Stimulated activated CD8-positive, alpha-beta memory T cell treated with anti-CD3 and anti-CD28 coated beads, Interleukin-2, amount 100 ng/mL, for 1 hour (primary cell): ENCODE measurements at places on chromosomes 12 and 14.
A peak's percentile ranks its signal among the peaks of the same experiment; 100 is the strongest.

DNA sequence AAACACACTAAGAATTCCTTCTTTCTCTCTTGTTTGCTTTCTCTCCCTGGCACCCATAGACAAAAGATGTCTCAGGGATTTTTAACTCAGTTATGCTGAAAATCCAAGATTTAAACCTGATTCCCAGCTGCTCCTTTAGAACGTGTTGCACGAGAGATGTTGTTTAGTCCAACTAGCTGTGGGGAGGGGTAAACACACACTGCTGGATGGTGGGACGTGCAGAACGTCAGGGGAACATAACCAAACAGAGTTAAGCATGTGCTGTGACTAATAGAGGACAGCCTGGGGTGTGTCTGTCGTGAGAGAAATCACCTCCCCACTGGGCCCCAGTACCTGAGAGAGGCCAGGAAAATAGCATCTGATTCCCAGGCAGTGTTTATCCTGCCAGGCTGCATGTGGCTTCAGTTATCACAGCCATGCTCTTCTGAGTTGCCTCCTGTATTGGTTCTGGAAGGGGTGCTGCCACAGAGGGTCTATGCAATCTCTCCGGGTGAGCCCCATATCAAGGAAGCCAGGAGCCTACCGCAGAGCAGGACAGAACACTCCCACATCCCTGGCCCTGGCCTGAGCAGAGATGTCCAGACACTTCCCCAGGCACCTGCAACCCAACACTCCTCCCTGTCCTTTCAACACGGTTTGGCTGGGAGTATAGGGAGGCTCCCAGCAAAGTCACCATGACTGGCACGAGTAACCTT lies 112.7 kb upstream of the EGLN3 start:
- DNase-seq: no peak

- DNase-seq: no peak
Measured at GRCh38 chr14:51139121-51139681, 44.3 kb upstream of the TRIM9 start.

GRCh38 chr14:81450100-81450531 lies 50.0 kb upstream of the STON2 start:
- DNase-seq: no peak

- DNase-seq: no peak
Measured at GRCh38 chr14:75404847-75405246, 23.0 kb upstream of the JDP2 start.

DNA sequence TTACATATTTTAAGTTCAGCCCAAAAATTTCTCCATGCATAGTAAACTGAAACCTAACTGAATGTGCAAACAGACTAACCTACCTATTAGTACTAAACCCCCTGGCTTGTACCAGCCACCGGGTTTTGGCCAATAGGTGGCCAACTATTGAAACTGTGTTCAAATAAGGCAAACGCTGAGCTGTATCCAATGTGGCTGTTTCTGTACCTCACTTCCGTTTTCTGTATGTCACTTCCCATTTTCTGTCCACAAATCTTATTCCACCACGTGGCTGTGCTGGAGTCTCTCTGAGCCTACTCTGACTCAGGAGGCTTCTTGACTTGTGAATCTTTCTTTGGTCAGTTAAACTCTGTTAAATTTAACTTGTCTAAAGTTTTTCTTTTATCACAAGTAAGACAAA lies 6.0 kb upstream of the FBXO34 start:
- DNase-seq: no peak

GRCh38 chr12:103455020-103455763 lies 40.6 kb downstream of the C12orf42 start:
- no peak for DNase-seq

GRCh38 chr14:56099081-56099797 lies 19.0 kb upstream of the PELI2 start:
- no peak for DNase-seq

- DNase-seq: no peak
Measured at GRCh38 chr12:52942901-52943181, 6.1 kb upstream of the KRT18 start.

DNA sequence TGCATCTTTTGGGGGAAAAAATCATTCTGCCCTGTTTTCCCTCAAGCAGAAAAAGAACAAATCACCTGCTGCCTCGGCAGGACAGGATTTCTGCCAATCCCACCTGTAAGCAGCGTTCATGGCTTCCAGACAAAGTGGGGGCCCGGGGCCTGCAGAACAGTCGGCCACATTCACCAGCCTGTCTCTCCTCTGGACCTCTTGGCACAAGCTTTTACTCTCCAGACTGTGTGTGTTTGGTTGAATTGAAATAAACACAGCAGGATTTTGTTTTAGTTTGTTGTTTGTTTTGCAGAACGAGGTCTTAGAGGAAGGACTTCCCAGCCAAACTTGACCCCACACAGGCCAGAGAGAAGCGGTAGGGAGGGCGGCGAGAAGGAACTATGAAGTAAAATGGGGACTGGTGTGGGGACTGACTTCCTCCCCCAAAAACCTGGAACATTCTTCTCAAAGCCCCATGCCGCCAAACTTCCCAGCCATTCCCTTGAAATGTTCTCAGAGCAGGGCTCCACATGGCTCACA lies 41.7 kb upstream of the FOS start:
- DNase-seq: no peak

DNA sequence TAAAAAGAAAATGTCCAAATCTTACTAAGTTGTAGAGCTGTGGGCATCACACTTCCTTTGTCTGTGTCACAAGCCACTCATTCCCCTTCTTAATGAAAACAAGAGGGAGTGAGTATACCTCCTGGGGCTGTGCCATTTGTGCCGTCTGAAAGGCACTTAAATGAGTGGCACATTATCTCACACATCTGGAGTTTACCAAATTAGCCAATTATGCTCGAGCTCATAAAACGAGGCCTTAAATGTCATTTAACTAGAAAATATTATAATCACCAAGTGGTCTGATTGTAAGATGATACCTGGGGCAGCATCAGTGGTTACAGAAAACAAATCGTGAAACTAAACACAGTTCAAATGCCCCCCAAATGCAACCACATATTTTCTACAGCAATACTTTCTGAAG lies 146.1 kb downstream of the PAX9 start:
- no peak for DNase-seq

GRCh38 chr12:1373901-1374735 lies 220.3 kb downstream of the FBXL14 start:
- no peak for DNase-seq

DNA sequence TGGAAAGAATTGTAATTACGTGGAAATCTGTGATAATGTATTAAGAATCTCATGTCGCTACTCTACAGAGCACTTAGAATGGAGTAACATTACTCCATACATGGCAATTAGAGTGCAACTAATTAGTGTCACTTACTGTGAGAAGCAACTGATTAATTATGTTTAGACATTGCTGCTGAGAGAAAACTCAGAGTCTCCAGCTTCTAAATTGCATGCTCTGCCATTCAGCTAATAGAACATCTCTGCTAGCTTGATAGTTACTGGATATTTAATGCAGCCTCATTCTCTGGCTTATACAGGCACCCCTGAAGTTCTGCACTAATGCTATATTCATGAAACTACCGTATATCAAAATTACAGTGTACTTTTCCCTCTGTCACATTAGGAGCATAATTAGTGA lies 338.4 kb downstream of the ADAMTS20 start:
- no peak for DNase-seq

GRCh38 chr12:28507033-28507432 lies 316.8 kb downstream of the CCDC91 start:
- no peak for DNase-seq

DNA sequence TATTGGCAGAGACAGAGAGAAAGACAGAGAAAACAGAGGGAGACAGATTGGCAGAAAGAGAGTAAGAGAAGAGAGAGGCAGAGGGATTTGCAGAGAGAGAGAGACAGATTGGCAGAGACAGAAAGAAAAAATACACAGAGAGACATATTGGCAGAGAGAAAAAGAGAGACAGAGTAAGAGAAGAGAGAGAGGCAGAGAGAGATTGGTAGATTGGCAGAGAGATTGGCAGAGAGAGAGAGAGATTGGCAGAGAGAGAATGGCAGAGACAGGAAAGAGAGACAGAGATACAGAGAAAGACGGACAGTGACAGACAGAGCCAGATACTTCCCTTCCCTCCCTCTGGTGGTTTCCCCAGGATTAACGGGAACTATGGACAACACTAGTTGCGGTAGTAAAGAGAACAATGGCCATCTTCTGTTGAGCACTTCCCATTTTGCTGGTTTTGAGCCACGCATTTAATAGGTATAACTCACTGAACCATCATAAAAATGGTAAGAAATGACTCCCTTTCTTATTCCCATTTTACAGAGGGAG lies 2.6 kb upstream of the NOS1 start:
- DNase-seq: no peak

DNA sequence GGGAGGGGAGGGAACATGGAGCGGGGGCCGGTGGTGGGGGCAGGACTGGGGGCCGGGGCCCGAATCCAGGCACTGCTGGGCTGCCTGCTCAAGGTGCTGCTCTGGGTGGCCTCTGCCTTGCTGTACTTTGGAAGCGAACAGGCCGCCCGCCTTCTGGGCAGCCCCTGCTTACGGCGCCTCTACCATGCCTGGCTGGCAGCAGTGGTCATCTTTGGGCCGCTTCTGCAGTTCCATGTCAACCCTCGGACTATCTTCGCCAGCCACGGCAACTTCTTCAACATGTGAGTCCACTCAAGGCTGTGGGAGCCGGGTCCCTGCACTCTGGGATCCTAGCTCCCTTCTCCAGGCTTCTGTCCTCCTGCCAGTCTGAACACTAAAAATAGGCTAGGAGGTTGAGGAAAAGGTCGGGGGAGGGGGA lies 1.1 kb downstream of the FITM1 start:
- DNase-seq: no peak

- DNase-seq: no peak
Measured at GRCh38 chr12:29238822-29239291, 89.8 kb downstream of the FAR2 start.

GRCh38 chr12:21704847-21705246 lies 47.2 kb upstream of the LDHB start:
- DNase-seq: no peak

DNA sequence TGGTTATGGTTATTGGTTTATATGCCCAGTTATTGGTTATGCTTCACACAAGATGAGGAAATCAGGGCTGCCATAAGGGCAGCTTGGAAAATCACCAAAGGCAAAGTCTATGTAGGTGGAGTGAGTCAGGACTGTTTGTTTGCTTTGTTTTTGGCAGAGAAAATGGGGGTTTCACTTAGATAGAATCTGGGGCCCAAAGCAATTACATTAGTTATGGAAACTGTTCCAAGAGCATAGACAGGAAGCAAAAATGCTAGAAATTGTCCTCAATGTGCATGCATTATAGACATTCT lies 2.2 kb downstream of the VAMP1 start:
- DNase-seq: no peak

GRCh38 chr12:67881565-67881964 lies 107.7 kb upstream of the IFNG-AS1 start:
- DNase-seq: no peak

- DNase-seq: no peak
Measured at GRCh38 chr14:21902561-21903181, 229.1 kb upstream of the OR4E1 start.

DNA sequence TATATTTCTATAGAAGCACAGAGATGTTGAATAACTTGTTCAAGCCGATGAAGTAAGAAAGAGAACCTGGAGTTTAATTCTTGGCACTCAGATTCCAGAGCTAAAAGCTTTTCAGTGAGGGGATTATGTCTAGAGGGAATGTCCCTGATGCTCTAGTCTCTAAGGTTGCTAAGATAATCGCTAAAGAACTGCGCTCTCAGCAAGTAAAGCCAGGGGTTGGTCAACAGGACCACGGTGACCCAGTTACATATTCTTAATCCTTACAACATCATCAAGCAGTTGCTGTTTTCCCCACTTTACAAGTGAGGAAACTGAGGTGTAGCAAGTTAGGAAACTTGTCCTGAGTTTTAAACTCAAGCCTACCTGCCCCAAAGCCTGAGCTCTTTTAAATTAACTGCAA lies 110.8 kb downstream of the DAD1 start:
- no peak for DNase-seq

DNA sequence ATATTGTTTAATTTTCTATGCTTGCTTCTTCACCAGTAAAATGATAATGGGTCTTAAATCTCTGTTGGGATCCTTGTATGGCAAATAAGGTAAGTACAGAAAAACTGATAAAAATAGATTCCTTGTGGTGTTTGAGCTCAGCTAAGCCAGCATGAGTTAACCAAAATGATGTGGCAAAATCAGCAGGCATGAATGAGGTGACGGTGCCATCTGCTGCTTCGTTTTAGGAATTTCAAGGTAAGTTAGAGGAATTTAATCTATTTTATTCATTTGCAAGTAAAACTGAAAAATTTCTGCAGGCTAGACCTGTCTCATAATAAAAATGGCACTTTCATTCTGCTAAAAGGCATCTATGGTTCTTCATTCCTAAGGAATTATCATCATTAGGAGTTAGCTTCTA lies 10.0 kb upstream of the CLEC7A start:
- DNase-seq: peak; percentile 19

DNA sequence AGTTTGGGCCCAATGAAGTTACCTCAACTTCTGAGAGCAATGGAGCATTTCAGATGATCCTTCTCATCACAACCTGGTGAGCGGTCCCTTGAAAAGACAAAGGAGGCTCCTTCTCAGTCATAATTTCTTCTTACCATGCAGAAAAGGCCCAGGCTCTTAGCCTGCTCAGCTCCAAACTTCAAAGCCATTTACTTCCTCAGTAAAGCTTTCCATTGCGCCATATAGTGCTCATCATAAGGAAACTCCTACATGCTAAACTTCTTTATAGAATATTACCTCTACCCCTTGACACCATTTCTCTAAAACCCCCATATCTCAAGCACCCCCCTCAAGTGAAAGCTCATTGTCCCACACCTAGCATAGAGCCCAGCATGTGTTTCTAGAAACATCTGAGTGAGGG lies 127.1 kb downstream of the GTF2A1 start:
- no peak for DNase-seq

GRCh38 chr12:82880442-82880901 lies 193.8 kb downstream of the TMTC2 start:
- DNase-seq: no peak

- peak; percentile 46 for DNase-seq
Measured at GRCh38 chr14:74945852-74946658, 9.3 kb downstream of the PGF start.

DNA sequence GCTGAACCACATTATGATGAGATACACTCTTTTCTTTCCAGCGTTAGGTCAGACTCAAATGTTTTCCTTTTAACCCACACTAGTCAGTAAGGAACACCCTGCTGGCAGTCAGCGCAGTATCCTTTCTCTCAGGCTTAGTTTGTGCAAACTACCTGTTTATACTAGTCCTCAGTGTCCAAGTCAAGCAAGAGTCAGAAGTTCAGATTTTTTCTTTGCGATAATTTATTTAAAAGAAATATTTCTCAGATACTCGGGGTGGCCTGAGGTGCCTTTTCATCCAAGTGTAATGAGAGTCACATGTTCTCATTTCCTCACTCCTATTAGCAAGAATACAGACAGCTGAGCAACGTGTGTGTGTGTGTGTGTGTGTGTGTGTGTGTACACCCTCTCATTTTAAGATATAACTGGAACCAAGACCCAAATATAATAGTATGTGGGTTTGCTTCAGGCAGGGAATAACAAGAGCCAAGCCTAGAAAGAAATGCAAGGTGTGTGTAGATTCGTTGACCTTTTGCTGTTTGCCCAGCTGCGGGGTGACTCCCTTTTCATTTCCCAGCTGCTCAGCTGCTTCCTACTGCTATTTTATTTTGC lies 182.7 kb downstream of the KICS2 start:
- DNase-seq: no peak
